ENCODE measurements at places on chromosomes 3 and 15.

- peak; percentile 65 for DNase-seq
Measured at GRCh38 chr3:183427876-183428446, 458 bp downstream of the MCF2L2 start.

DNA sequence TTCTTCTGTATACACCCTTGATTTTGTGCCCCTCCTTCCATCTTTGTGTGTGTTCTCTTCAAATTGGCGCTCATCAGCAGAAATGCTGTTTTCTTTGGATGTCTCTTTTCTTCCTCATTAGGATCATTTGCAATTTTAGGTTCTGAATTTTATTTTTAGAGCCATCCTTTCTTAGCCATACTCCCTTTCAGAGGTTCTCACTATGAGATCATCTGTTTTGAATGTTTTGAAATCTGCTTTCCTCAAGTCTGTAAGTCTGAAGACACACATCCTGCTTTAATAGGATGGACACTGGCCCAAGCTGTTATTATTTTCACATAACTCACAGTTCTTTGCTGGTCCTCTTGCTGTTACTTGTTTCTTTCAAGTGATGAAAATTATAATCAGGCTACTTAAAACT, 124.8 kb downstream of the BDH1 start:
- no peak for DNase-seq

DNA sequence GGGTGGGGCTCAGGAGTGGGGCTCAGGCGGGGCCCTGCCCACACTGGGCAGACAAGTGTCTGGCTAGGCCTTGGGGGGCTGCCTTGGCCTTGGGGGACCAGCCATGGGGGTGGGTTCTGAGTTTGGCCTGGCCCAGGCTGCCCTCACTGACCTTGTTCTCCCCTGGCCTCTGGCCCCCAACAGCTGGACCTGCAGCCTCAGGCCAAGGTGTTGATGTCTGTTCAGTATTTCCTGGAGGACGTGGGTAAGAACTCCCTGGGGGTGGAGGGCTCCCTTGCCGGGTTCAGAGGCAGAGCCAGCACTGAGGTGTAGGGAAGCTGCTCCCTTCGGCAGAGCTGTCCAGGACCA, 20.0 kb downstream of the PRKCD start:
- no peak for DNase-seq

GRCh38 chr3:133152681-133153220, 114.6 kb downstream of the TMEM108 start:
- DNase-seq, result no peak

DNA sequence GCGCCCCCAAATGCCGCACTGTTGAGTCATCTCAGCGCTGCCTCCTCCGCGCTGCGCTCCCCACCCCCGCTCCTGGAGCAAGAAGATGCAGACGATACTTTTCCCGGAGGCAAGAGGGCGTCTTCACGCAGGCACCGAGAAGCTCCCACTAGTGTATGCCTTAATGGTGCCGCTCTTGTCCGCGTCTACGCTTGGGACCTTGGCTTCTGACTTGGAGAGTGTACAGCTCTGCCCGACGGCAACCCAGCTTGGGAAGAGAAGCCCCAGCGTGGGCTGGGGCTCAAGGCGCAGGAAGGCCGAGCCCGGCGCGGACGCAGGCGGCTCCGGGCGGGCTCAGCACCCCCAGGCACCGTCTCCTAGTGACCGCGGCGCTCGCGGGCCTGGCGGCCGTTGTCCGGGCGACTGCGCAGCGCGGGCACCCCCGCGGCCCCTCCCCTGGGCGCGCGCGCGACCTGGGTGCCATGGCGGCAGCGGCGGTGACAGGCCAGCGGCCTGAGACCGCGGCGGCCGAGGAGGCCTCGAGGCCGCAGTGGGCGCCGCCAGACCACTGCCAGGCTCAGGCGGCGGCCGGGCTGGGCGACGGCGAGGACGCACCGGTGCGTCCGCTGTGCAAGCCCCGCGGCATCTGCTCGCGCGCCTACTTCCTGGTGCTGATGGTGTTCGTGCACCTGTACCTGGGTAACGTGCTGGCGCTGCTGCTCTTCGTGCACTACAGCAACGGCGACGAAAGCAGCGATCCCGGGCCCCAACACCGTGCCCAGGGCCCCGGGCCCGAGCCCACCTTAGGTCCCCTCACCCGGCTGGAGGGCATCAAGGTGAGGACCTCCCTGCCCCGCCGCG, at the start of gene P4HTM:
Gene P4HTM, plus strand, starts transcription at position 446 of the 840 bp plus-strand sequence. Its CDS starts 16 bp downstream, at position 462.
- peak; percentile 86 for DNase-seq
